ENCODE measurements at places on chromosomes 13 and 19.

DNA sequence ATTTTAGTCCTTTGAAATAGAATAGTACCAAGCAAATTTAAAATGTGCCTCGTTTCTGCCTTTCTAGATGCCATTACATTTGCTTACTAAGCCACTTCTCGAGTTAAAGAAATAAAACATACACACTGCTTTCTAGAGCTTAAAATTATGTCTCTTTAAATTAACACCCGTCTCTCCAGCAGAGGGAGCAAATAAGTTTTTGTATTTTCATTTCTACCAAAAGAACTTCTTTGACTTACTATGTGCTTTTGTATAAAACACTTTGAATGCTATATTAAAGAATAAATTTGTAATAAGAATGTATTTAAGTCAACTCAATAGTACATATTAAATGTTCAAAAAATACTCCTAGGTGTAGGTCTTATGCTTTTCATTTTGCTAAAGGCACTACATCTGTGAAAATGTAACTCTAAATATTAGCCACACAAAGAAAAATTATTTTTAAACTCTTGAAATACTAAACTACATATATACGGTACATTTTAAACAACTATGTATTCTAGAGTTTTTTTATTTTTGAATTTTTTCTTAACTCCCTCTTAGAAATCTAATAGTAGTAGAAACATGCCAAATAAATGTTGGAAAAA lies 269.3 kb upstream of the MIR17HG start:
- DNase-seq = no peak

- peak; percentile 72 for DNase-seq
These were observed 1395.8 kb downstream of the EFNB2 start for GRCh38 chr13:105139380-105140285.

DNA sequence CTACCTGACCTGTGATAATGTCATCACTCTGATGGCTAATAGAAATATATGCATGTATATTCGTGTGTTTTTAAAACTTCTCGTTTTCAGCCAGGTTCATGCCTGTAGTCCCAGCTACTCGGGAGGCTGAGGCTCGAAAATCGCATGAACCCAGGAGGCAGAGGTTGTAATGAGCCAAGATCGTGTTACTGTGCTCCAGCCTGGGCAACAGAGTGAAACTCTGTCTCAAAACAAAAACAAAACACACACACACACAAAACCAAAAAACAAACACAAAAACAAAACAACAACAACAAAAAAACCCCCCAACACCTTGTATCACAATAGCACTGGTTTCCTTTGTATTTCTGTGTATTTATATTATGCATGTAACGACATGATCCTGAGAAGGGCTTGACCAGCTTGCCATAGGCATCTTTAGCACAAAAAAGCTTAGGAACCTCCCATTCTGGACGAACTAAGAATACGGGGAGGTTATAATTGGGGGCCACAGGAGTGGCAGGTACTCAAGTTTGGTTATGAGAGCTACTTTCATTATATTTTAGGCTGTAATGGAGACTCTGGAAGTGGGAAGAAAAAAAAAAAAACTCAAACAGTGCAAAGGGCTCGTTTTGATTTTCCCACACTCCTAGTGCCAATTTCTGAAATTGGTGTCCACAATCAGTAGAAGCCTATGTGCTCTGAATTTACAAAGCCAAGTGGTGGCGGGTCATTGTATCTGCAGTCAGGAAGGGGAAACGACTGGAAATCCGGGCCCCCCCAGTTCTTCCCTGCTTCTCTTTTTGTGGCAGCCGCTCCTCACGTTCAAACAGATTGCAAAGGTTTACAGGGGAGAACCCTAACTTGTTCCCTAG lies 1.2 kb upstream of the ACP7 start:
- no peak for DNase-seq

DNA sequence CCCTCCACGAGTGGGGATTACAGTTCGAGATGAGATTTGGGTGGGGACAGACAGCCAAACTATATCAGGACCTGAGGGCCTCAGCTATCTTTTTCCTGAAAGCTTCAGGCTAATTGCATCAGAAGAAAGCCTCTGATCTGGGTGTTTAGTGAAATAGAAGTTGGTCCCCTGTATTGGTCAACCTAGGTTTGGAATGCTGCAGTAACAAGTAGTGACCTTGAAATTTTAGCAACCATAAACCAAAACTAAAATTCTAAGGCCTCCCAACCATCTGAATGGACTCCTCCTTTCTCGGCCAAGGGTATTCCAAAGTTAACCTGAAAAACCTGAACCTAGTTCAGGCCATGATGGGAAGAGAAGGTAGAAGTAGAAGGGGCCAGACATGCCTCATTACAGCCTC lies 34.9 kb upstream of the OR10H1 start:
- no peak for DNase-seq

GRCh38 chr19:13429563-13429962 lies 76.7 kb downstream of the CACNA1A start:
- no peak for DNase-seq

DNA sequence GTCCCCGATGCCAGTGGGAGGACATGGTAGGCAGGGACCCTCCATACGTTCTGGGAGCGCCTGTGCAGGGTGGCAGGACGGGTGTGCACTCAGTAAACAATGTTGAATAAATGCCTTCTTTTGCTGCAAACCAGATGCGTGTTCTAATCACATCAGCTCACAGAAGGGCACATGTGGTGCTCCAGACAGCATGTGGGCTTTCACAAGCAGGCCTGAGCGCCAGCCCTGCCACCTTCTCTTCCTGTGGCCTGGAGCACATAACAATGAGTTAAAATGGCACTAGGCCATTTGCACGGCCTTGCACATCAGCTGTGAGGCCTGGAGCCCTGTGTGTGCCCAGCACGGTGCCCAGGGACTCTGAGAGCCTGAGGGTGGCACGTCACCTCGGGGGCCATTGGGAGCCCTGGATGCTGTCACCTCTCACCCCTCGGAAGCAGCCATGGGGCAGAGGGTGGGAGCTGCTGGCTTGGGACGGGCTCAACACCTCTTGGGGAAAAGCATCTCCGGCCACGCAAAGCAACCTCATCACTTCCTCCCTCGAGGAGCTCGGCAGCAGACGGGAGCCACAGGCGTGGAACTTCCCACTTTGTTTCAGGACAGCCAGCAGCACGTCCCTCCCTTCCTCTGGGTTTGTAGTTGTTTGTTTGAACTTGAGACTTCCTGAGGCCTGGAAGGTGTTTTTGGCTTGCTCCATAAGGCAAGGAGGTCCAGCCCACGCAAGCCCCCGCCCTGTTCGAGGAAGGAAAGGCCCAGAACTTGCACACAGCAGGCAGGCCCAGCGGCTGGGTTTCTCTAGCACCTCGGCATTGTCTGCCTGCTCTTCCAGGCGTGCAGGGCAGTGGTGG lies 9.8 kb downstream of the MCF2L start:
- no peak for DNase-seq

- DNase-seq = no peak
These were observed 162.1 kb downstream of the GPC6 start for GRCh38 chr13:93388701-93389100.

GRCh38 chr19:3151563-3152418 lies 16.0 kb downstream of the GNA15 start:
- no peak for DNase-seq

- no peak for DNase-seq
These were observed 2.4 kb downstream of the METTL21C start for GRCh38 chr13:102692491-102692826.

DNA sequence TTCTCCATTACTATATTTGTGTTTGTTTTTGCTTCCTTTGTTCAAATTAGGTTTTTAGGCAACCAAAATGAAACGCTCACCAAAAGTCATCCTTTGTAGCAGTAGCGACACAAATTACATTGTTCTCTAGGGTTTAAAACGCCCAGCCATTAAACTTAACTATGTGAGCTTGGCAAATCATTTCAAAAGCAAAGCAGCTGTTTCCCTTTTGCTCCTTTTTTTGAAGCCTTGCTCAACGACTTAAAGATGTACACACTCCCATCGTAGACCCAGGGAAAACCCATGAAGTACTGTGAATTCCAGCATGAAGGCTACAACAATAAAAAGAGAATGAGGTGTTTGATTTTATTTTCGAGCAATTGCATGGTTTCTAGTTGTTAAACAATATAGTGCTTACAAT lies 106.7 kb downstream of the RAP2A start:
- no peak for DNase-seq

GRCh38 chr13:114202581-114202980 lies 23.5 kb downstream of the CFAP97D2 start:
- no peak for DNase-seq

DNA sequence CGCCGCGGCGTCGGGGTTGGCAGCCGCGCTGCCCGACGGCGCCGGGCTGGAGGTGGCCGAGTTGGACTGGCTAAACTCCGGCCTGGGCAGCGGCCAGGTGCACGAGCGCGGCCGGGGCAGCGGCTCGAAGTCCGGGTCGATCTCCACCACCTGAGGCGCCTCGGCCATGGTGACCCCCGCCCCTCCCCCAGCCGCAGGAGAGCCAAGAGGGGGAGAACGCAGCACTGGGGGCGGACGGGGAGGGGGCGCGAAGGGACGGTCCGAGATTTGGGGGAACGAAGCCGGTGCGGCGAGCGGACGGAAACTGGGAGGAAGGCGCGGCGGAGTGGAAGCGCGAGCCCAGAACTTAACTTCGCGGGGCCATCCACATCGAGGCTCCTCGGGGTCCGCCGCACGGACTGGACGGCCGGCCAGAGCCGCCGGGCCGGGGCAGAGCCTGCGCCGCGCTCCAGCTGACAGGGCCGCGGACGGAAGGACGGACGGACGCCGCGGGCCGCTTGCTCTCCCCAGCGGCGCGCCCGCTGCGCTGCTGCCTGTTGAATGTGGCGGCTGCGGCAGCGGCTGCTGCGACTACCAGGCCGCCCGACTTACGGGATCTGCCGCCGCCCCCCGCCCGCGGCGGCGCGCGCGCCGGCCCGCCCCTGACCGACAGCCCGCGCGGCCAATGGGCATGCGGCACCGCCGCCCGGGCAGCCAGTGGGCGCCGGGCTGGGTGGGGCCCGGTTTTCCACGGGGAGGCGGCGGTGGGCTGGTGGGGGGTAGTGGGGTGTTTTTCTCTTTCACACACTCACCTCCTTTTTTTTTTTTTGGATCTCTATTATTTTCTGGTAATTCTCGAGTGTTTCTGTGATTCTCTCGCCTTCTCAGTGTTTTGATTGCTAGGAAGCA lies at the start of gene FOXO1:
FOXO1 (minus strand) TSS at position 597 of the 888 bp plus-strand sequence; CDS start at position 168, 429 bp downstream.
- peak; percentile 92 for DNase-seq

DNA sequence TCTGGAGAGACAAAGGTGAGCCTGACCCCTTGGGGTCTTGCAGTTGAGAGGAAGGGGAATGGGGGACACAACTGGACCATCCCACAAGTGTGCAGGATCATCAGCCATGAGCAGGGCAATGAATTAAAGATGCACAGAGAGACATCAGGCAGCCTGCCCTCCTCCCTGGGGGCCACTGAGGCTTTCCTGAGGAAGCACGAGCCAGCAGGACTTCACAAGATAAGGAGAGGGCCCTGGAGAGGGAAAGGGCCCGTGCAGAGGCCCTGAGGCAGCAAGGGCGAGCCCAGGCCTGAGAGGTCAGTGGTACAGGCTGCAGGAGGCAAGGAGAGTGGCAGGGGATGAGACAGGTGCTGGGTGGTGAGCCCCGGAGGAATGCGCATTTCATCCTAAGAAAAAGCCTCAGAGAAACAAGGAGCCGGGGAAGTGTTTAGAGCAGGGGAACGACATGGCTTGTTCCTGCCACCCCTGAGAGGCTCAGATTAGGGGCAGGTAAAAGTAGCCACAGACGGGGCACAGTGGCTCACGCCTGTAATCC lies 9.0 kb upstream of the PRKD2 start:
- DNase-seq = no peak
